ENCODE measurements at places on chromosomes 7 and 10.

DNA sequence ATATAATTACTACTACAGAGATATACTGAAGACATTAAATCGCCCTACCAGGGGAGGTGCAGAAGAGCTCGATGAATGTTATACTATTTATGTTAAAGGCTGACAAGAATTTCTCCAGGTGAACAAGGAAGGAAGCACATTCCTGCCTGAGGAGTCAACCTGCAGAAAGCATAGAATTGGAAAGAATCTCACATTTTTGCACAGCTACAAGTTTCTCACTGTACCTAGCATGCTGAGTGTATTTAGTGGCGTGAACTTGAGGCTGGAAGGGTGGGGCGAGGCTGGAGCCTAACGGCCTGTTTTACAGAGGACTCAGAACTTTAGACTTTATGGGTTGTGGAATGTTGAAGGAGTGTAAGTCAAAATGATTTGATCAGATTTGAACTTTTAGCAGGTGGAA is 373.6 kb upstream of the LRGUK start:
- DNase-seq, result no peak

GRCh38 chr7:12703881-12704280 is 16.4 kb downstream of the ARL4A start:
- DNase-seq, result no peak

GRCh38 chr7:139808427-139808826 is 20.6 kb upstream of the TBXAS1 start:
- no peak for DNase-seq

DNA sequence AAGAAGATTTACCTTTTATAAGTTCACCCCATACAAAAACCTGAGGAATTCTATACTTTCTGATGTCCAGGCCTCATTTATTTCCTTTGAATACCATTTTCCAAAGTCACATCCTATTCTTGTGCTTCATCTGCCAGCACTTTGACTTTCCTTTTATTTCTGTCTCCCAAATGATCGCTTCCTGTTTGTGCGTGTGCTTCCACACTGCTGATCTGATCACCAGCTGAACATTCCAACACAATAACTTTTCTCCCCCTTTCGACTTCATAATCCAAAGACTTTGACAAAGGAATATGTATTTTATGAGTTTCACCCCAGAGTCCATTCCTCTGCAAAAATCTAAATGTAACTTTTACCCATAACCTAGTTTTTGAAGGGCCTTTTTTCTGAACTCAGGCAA is 3.1 kb downstream of the ELAPOR2 start:
- no peak for DNase-seq

DNA sequence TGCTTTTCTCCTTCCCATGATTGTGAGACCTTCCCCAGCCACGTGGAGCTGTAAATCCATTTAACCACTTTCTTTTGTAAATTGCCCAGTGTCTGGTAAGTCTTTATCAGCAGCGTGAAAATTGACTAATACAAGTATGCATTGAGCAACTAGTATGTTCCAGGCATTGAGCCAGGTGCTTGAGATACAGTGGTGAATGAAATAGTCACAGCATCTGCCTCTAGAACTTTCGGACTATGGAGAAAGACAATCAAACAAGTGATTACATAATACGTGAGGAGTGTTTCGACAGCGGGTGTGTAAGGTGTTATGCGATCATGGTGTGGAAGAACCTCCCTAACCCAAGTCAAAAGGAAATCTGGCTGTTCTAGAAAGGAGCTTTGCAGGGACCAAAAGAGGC is 21.6 kb upstream of the NUP205 start:
- no peak for DNase-seq

- DNase-seq, result no peak
Observed at GRCh38 chr10:130784326-130784725, 527.2 kb downstream of the TCERG1L start.

- no peak for DNase-seq
Observed at GRCh38 chr10:22801785-22802184, 87.4 kb upstream of the PIP4K2A start.

- DNase-seq, result no peak
Observed at GRCh38 chr7:99305473-99306260, 20.0 kb upstream of the ARPC1A start.

DNA sequence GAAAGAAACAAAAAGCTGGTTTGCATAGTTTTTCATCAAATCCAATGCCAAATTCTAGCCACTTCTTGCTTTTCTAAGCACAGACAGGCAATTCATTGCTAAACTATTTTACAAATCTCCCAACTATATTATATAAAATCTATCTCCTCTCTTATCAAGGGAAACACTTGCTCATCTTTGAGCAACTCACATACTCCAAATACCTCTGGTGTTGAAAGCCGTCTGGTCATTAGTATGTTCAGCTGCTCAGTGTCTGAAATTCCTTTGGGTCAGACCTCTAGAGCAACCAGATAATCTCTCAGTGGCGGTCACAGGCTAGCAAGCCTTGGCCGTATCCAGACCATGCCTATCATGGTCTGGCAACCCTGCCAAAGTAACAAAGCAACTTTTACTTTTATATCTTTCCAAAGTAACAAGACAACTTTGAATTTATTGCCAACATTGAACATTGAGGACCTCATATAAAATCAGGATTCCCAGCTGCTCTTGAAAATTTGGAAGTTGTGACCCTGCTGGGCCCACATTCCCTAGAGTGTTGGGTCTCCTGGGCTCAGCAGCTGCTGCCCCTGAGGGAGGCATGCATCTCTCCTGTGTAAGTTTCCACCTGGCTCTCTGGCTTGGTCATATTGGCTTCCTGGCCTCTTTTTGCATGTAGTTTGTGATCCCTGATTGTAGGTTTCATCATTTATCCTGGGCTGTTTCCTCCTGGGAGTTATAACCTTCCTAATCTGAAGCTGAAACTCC is 56.8 kb upstream of the LANCL2 start:
- DNase-seq, result no peak

- DNase-seq, result no peak
Observed at GRCh38 chr7:95546647-95547046, 49.7 kb downstream of the PDK4 start.

DNA sequence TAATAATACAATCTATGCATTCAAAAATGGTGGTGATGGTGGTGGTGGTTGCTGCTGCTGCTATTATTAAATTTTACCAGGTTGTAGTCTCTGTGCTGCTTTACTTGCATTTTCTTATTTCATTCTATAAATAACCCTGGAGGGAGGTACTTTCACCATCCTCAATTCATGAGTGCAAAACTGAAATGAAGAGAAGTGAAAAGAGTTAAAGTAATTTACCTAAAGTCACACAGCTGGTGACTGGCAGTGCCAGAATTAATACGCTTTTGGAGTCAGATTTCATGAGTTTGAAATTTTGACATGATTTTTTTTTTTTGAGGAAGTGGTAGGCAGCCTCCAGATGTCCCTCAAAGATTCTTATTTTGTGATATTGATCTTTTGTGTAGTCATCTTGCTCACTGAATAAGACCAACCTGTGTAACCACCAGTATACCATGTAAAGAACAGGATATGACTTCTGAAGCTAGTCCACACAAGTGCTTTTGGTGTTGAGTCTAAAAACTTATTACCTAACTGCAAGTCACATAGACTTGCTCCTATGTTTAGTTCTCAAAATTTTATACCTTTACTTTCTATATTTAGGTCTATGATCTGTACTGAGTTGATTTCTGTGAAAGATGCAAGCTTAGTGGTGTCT is 218.8 kb downstream of the ZWINT start:
- no peak for DNase-seq

DNA sequence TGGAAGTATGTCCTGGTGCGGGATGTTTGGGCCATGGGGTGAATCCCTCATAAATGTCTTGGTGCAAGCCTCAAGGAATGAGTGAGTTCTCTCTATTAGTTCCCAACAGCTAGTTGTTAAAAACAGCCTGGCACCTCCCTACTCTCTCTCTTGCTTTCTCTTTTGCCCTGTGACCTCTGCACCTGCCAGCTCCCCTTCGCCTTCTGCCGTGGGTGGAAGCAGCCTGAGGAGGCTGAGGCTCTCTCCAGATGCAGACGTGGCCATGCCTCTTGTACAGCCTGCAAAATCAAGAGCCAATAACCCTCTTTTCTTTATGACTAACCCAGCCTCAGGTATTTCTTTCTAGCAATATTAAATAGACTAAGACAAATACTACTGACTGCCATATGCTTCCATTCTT is 210.3 kb downstream of the POM121L12 start:
- DNase-seq, result no peak

GRCh38 chr7:48617508-48617907 is 306.8 kb upstream of the CDC14C start:
- DNase-seq, result no peak

- no peak for DNase-seq
Observed at GRCh38 chr7:107846324-107846723, 43.3 kb upstream of the SLC26A3 start.

DNA sequence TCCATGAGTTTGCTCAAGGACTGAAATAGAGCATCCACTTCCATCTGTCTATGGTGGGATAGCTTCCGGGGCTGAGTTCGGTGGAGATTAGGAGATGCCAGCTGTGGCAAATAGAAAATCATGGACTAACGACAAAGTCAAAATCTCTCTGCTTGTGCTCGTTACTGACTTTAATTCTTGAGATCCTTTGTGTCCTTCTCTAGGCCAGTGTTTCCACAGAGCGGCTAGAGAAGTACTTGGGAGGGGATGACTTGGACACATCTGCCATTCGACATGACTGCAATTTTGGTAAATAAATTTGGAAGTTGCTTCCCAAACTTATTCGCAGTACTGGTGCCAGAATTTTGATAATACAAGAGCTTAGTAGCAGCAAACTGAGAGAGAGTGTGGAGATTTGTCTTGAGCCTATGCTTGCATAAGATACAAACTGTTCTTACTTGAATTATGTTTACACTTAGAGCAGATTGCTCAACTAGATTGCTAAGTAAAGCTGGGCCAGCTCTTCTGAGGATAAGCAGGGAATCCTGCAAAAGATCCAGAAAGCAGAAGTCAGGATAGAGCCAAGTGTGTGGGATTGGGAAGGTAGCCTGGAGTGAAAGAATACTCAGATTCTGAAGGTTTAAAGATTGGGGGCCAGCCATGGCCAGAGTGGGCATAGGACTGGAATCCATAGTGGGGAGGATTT is 27.6 kb downstream of the ABCC2 start:
- DNase-seq, result no peak

DNA sequence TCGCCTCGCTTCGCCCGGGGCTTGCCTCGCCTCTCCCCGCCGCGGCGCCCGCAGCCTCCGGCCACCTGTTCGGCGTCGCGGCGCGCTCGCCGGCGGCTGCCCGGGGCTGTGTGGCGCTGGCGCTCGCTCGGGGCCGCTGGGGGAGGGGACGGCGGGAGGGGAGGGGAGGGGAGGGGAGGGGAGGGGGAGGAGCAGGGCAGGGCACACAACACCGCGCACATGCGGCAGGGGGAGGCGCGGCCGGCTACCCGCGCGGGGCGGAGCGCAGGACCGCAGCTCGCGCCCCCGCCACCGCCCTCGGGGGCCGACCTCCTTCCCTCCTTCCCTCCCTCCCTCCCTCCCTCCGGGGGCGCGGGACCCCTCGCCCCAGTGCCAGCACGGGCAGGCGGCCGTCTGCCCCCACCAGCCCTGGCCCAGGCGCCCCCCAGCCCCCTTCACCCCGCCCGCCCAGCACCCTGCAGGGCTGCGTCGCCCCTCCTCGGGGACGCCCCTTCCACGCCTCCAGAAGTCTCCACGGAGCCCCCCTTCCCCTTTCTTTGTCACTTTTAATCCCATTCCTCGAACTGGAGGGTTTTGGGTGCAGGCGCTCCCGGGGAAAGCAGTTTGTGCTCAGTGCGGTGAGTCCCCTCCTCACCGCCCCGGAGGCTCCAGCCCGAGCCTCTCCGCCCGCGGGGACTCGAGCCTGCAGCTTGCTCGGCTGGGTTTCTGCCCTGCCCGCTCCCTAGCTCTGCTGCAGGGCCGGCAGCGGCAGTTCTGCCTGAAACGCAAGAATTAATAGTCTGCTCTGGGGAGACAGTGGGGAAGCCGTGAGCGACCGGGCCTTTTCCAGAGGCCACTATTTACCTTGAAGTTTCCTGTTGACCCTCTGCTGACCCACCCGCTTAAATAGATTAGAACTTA is at the start of gene PARD3:
Gene PARD3, minus strand, starts transcription at position 112 of the 900 bp plus-strand sequence. CDS start 301 bp downstream, outside the sequence.
- no peak for DNase-seq

DNA sequence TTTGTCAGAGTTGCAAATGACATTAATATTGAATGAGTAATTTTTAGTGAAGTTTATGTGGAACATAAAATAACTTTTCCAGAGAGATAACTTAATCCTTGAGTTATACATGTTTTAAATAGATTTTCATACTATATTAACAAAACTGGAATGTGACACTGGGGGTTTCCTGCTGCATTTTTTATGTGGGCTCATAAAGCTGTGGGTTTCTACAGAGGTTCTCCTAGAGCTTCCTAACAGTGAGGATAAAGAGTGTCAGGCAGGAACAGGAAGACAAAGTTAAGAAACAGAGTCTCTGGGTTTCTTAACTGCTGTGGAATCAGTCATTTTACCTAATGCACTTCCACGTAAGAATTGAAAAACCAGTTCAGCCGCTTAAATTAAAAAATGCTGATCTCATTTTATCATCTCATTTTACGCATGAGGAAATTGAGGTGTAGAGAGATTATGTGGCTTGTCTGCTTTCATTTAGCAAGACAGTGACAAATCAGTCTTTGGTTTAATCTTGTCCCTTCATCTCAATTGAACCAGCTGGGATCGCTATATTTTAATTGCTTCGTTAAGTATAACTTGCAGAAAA is 5.0 kb downstream of the CD36 start:
- no peak for DNase-seq

DNA sequence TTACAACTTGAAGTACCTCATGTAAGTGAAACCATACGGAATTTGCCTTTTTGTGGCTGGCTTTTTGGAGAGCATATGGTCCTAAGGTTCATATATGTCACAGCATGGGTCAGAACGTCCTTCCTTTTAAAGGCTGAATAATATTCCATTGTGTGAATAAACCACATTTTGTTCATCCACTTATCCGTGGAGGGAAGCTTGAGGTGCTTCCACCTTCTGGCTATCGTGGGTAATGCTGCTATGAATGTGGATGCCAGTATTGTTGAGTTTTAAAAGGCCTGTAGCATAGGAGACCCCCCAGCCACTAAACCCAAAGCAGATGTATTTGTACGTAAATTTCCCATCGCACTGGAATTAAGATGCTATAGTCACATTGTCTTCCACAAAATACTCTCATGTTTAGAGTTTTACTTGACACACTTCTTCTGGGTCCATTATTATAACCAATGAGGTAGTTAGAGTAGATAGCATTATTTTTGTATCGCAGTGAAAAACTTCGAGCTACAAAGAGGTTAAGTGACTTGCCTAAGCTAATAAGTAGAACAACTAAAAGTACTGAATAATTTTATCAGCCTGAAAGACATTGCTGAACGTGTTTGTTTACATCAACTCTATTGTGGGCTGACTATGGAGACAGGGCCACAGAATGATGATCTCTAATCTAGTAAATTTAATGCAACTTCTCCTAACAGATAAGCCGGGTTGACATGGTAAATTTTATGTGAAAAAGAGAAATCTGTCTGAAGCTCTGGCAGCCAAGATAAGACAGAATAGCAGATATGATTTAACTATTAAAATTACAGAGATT is 183.0 kb upstream of the CTBP2 start:
- DNase-seq, result no peak

GRCh38 chr10:129531195-129531968 is 64.3 kb downstream of the MGMT start:
- DNase-seq, result no peak
